ENCODE measurements at places on chromosomes 13 and 19.

DNA sequence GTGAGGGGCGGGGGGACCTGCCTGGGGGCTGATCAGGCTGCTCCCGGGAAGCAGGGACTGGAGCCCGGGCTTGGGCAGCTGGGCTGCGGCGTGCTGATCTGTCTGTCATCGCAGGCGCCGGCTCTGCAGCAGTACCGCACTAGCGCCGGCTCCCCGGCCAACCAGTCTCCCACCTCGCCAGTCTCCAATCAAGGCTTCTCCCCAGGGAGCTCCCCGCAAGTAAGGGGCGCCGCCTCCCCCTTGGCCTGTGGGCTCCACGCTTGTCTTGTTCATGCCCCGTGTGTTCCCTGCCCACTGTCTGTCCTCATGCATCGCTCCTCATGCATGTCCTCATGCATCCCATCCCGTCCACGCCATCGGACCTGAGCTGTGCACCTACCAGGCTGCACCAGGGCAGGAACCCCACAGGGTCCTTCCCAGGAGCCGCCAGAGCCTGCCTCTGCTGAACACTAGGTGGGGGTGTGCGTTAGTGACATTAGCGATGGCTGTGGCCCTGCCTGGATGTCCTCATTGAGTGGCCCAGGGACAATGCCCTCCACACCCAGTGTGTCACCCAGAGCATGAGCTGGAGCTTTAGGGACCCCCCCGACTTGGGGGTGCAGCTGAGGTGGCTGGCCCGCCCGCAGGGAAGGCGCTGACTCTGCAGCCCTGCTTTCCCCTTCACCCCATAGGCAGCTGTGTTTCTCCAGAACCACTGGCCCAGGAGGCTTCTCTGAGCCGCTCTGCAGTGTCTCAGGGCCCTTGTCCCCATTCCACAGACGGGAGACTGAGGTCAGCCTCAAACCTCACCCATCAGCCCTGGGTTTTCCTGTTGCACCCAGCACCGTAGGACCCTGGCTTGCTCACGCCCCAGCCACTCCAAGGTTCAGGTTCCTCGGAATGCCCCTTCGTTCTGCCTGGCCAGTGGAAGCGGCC lies 19.5 kb downstream of the COMP start:
- DNase-seq, result no peak

GRCh38 chr13:25462301-25463125 lies 90.7 kb downstream of the ATP8A2 start:
- DNase-seq, result no peak

DNA sequence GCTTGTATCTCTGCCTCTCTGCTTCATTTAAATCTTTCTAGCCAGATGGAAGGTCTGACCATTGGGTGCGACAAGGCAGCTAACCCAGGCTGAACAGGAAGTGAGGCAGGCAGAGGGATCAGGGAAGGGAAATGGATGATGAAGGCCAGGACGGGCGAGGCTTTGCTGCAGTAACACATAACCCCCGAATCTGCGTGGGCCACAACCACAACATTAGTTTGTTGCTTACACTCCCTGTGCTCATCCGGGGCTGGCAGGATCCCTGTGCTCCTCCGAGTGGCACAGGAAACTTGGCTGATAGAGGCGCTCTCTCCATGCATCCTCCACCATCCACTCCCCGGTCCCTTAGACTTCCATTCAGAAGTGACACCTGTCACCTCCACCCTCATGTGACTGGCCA lies 1.1 kb upstream of the FLT3LG start:
- DNase-seq, result no peak

GRCh38 chr13:105200181-105200580 lies 1335.3 kb downstream of the EFNB2 start:
- DNase-seq, result no peak

- no peak for DNase-seq
Measured at GRCh38 chr13:20940083-20940482, 37.5 kb upstream of the XPO4 start.

DNA sequence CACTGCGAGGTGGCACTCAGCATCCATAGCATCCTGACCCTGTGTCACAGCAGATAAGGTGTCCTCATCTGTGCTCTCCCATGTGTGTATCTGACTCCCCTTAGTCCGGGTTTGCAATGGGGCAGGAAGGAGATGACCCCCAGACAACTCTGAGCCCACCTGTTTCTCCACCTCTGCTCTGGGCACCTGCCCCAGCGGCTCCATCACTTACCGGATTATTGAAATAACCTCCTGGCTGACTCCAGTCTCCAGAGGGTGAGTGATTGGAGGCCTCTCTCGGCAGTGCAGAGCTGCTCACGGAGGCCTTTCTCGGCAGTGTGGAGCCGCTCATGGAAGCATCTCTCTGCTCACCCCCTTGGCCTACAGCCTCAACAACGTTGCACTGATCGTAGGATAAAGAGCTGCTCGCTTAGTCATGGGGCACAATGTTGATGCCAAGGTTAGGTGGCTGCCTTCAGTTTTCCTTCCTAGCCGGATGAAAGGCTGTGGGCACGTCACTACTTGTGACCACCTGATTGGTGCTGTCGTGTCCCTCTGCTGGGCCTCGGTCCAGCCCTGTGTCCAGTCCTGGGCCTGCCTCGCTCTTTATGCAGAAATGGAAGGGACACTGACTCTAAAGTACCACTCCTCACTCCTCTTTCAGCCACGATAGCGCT lies 67.6 kb downstream of the TEX29 start:
- DNase-seq, result no peak

DNA sequence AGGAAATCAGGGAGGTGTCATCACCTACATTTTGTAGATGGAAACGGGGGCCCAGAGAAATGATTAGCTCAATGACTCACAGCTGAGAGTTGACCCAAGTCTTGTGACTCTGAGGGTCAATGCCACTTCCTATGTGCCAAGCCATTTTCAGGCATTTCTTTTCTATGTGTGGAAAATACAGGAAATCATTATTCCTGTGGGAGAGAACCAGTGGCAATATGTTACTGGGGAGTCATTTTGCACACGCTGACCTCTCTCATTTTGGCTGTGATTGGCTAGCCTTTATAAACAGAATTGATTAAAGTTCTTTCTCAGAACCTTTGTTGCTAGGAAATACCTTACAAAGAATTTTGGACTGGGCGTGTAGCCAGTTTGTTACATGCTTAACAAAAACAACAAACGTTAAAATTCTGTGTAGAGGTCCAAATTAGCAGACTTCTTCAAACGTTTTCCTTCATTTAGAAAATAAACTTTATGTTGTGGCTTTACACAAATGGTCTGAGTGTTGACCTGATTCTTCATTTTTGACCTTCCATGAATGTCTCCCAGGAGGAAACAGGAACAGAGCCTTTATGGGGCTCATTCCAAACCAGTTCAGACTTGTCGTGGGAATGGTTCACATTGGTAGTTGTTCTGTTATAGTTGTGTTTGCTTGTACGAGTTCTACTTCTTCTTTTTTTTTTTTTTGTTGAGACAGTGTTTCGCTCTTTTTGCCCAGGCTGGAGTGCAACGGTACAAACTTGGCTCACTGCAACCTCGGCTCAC lies 11.4 kb downstream of the PCCA start:
- DNase-seq, result peak; percentile 71

GRCh38 chr19:13071444-13072187 lies 31.0 kb downstream of the LYL1 start:
- DNase-seq, result no peak

DNA sequence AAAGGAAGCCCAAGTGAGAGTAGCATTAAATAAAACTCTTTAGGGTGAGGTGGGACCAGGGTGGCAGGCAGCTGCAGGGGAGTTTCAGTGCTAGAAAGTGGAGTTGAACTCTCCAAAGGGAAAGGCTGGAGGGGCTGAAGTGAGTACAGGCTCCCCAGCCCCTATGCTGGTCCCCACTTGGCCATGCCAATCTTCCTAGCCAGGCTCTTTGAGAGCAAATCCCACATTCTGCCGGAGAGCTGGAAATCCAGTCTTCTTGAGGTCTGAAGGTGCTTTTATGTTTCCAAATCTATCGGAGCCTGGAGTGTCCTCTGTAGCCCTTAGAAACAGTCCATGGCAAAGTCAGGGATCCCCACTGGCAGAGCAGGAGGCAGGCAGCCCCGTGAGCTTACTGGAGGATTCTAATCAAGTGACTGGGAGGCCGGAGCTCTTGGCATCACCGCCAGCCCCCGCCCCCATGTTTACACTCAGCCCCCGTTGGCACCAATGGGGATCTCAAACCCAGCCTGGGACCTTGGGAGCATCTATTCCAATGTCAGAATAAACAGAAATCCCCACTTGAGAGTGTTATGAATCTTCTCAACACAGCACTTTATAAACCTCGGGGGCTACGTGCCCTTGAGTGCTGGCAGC lies 18.3 kb downstream of the ZNF536 start:
- DNase-seq, result no peak

- no peak for DNase-seq
Measured at GRCh38 chr13:97905517-97905916, 48.0 kb upstream of the IPO5 start.

GRCh38 chr19:54607785-54608150 lies 14.3 kb downstream of the LILRA1 start:
- no peak for DNase-seq

- DNase-seq, result no peak
Measured at GRCh38 chr13:111017755-111018459, 97.2 kb upstream of the ARHGEF7 start.

- DNase-seq, result no peak
Measured at GRCh38 chr13:78779608-78780007, 120.7 kb upstream of the OBI1 start.

DNA sequence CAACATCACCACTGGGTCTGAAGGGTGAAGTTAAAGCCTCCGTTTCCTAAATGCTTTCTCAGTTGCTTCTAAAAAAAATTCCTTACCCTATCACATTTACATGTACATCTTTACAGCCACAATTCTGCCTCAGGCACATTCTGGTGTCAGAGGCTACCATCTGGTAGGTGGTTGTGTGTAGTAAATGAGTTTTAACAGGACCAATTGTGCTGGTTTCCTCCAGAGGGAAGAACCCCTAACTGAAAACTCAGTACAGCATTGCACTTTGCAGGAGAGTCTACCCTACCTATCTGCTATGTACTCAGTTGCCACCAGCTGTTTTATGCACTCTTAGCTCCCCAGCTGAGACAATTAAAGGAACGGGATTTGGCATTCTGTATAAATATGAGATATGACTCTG lies 1576.5 kb downstream of the PCDH9 start:
- no peak for DNase-seq

DNA sequence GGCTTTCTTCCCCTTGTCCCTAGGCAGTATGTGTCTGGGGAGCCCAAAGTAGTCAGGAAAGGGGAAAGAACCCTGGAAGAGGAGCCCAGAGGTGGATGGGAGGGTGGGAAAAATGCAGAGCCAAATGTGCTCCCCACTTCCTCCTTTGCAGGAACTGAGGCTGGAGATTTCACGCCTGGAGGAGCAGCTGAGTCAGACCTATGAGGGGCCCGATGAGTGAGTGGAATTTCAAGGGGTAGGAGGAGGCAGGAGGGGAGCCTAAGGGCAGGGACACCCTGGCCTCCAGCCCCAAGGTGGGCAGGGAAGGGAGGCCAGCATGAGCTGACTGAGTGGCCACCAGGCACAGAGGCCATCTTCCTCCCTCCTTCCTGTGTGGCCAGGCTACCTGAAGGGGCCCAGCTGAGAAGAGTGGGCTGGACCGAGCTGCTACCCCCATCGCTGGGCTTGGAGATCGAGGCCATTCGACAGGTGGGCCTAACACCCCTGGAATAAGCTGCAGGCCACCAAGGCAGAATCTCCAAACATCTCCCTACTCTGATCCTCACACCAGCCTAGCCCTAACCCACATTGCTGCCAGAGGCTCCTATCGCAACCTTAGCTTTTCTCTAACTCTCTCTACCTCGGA lies 14.3 kb downstream of the PTH2 start:
- no peak for DNase-seq

DNA sequence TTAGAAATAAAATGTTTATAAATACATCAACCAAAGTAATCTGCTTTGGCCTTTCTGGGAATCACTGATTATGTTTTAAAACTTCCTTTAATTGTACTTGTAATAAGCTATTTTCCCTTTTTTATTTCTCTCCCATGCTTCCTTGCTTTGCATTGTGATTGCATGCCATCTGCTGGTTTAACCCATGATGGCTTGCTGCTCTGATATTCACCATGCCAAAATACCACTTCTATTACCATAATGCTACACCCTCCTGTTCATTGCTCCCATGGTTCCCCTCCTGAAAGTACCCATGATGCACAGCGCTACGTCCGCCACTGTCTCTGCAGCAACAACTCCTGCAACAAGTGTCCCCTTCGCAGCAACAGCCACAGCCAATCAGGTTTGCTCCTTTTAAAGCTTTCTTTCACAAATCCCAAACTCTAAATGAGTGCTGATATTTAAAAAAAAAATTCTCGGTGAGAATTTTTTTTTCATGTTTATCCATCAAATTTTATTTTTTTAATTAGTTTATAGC lies 67.7 kb upstream of the RAP2A start:
- no peak for DNase-seq

- no peak for DNase-seq
Measured at GRCh38 chr19:40803857-40804782, 5.1 kb downstream of the EGLN2 start.

GRCh38 chr19:16476401-16476800 lies 4.6 kb upstream of the EPS15L1 start:
- DNase-seq, result no peak

DNA sequence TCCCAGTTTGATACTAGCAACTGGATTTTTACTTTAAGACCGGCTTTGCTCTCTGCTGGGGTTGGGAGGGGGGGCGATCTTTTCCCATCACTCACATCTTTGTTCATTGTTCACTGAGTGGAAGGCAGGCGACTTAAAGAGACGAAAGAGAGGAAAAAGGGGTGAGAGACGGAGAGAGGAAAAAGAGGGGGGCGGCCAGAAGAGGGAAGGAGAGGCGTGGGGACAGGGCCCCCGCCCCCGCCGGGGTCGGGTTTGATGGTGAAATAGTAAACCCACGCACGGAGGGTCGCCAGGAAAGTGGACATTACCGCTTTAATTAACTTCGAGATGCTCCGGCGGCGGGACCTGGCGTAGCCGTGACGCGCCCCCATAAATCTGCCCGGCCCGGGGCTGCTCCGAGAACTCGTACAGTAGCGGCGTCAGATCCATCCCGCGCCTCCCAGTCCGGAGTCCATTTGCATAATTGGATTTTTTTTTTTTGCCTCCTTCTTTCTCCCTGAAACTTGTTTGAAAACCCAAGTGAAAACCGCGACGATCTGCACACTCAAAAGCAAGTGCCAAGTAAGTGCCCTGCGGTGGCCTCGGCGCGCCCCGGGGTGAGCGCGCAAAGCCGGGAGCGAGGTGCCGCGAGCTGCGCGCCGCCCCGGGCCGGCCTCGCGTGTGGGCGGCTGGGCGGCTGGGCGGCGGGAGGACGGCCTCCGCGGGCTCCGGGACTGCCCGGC lies 143.9 kb upstream of the ZNF536 start:
- DNase-seq, result no peak

DNA sequence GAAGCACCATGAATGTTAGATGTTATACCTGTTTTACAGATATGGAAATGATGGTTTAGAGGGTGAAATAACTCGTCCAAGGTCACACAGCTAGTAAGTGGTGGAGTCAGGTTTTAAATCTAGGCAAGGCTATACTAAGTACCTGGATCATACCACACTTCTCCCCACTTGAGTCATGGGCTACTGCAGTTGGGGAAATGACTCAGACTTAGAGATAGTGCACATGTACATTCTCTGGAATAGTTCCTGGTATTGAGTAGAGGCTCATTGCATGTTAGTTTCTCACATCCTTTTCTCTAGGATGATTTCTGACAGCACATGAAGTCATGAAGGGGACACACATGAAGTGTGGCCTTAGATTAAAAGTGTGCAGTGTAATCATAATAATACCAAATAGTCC lies 76.2 kb upstream of the TNFSF11 start:
- DNase-seq, result no peak

Data from H54 (cell line).